NCI-H1092 treated with DMSO at 0.1 percent for 48 hours (cell line): ENCODE measurements at places on chromosomes 12 and 14.

GRCh38 chr14:76793956-76794355 lies 18.7 kb downstream of the ANGEL1 start:
- DNase-seq: no peak

- no peak for DNase-seq
Measured at GRCh38 chr14:48250575-48250974, 575.2 kb upstream of the MDGA2 start.

DNA sequence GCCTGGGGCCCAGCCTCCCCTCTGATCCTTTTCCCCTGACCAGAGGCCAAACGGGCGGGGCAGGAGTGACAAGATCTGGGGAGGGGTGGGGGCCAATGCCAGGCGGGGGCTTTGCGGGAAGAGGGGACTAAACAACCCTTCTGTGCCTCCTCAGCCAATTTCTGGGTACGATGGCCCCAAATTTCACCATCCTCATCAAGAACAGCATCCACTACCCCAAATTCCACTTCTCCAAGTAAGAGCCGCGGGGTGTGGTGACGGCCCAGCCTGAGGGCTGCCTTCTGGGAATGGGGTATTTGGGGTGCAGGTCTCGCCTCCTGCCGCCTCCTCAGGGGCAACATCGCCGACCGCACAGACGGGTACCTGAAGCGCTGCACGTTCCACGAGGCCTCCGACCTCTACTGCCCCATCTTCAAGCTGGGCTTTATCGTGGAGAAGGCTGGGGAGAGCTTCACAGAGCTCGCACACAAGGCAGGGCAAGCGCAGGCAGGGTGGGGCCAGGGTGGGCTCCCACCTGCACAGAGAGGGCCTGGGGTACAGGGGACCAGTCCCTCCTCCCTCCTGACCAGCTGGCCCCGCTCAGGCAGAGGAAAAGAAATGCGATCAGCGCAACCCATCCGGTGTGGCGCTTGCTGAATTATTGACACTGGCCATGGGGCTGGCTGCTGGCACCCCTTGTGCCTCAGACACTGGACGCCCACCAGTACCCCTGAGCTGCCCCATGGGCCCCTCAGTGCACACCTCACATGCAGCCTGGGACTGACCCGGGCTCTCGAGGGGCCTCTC lies 1.7 kb downstream of the P2RX2 start:
- DNase-seq: no peak

DNA sequence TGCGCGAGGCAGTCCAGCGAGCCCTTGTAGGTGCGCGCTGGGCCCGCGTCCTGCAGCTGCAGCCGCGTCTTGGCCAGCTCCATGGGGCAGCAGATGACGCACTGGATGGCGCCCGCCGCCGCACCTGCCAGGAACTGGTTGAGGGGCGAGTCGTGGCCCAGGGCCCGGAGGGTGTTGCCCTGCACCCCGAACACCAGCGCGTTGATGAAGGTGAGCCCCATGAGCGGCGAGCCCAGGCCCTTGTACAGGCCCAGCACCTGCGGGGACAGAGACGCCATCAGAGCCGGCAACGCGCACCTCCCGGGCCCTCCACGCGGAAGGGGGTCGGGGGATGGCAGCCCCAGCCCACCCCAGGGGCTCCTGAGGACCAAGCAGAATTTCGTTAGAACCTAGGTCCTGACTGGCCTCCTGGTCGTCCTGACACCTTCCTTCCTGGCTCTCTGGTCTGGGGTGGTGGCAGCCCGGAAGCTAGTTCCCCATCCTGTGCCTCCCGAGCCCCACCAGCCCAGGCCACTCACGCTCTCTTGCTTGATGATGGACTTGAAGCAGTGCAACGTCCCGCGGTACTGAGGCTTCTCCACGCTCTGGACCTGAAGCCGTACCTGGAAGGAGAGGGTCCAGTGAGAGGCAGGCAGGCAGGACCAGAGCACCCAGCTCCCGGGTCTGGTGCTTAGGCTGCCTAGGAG lies 13.3 kb downstream of the SLC25A29 start:
- DNase-seq: no peak
